ENCODE measurements at places on chromosomes 4 and X. TPM values are rescaled to one million over a fixed set of nuclear protein-coding genes. Genes with fewer than 3 reads are reported as not detected.

FATE1 gene
- not detected for total RNA-seq

ARHGAP6 gene
- 1.8 TPM for total RNA-seq

SPOCK3 gene
- total RNA-seq, result not detected

DNA sequence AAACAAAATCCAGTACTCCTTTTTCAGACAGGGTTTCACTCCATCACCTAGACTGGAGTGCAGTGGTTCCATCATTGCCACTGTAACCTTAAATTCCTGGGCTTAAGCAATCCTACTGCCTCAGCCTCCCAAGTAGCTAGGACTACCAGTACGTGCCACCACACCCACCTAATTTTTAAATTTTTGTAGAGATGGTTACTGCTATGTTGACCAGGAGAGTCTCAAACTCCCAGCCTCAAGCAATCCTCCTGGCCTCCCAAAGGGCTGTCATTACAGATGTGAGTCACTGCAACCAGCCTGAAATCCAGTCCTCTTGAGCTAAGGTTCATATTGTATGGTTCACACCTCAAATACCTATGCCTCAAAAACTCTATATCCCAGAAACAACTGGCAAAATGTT lies 22.4 kb downstream of the ANKRD17 start:
- no peak for DNase-seq

GRCh38 chrX:63258144-63258543 lies 93.0 kb downstream of the SPIN4 start:
- DNase-seq, result no peak

DNA sequence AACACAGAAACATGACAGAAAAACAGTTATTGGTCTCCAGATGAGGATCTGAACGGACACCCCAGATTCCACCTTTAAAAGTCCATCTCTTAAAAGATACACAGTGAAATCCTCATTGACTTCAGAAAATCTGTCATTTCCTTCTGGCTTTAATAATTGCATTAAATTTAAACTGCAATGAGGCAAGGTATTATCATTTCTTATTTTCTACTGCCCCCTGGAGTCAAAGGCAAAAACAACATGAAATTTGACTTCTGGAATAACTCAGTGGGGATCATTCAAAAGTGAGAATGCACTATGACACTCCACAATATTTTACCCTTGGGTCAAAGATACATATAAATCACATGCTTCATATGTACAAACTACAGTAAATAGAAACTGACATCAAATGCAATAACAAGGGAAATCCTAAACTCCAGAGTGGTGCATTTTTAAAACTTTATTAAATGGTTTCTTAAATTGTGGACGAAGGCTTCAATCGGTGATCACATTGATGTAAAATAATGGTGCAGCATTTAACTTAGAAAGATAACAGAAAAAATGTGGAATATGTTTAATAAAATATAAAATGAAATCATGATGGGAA lies 56.4 kb upstream of the SPANXN1 start:
- no peak for DNase-seq
